ENCODE measurements at places on chromosomes 5 and 9.
A peak's percentile ranks its signal among the peaks of the same experiment; 100 is the strongest.

- DNase-seq: no peak
These were observed 10.0 kb downstream of the RXRA start for GRCh38 chr9:134336228-134336627.

DNA sequence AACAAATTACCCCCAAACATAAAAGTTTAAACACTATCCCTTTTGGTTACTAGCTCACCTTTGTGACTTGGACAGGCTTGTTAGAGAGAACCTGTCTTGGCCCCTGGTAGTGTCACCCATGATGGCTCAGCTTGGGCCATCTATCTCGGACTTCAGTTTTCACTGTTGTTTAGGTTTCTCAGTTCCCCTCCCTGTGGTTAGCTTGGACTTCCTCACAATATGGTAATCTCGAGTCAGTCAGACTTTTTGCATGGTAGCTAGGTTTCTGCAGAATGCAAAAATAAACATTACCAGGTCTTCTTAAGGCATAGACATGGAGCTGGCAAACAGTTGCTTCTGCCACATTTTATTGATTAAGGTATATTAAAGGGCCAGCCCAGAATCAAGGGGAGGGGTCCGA is 324.3 kb upstream of the RORB start:
- no peak for DNase-seq

- DNase-seq: no peak
These were observed 28.5 kb downstream of the DPYSL3 start for GRCh38 chr5:147481376-147481775.

DNA sequence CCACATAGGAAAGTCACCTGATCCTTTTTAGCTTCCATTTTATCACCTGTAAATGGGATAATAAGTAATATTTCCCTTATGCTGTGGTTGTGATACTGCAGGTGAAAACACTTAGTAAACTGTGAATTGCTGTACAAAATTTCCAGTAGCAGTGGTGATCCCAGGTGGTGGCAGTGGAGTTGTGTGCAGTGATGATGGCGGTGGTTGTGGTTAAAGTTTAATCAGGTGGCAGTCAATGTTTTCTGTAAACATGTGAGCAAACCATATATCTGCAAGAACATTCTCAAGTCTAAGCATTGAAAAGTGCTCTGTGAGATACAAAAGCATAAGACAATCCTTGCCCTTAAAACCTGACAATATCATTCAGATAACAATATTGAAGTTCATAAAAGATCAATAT is 480.2 kb downstream of the RASEF start:
- no peak for DNase-seq

GRCh38 chr9:105191508-105192121 is 52.8 kb upstream of the SLC44A1 start:
- DNase-seq: no peak

DNA sequence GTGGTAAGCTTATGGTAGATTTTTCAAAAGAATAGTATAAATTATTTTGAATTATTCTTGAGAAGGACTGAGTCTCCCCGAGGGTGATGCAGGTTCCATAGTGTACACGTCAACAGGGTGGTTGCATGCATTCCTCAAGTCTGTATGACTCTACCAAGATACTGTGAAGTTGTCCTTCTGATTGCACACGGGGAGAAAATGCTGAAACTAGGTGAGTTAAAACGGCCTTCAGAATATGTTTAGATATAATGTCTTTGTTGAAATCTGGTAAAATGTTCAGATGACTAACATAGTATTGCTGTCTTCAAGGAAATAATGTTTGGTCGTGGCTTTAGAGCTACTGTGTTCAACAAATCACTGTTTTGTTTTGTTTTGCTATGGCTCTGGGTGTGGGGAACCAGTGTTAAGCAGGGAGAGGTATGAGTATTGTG is 22.4 kb upstream of the TNFAIP8 start:
- DNase-seq: no peak

GRCh38 chr9:76454311-76454710 is 4.7 kb upstream of the GCNT1 start:
- DNase-seq: no peak

DNA sequence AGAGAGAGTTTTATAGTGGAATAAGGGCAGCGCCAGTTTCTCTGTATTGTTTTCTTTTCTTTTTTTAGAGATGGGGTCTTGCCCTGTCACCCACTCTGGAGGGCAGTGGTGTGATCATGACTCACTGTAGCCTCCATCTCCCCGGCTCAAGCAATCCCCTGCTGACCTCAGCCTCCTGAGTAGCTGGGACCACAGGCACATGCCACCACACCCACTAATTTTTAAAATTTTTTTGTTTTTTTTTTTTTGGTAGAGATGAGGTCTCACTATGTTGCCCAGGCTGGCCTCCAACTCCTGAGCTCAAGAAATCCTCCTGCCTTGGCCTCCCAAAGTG is 119.0 kb downstream of the PIK3R1 start:
- DNase-seq: no peak

- no peak for DNase-seq
These were observed 31.1 kb downstream of the ANKS6 start for GRCh38 chr9:98765256-98765655.

DNA sequence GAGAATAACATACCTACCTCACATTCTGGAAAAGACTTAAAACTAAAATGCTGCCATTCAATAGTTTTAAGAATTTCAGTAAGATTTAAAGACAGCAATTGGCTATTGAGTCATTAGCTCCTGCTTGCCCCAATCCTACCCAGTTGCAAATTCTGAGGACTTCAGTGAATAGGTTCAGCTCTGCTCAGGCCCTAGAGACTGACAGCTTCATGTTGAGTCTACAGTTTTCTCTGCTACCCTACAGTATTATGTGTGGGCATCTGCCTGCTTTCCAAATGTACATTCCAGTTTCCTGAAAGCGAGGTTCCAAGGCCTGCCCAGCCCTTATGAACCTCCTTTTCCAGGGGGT is 61.5 kb downstream of the ARSB start:
- no peak for DNase-seq

GRCh38 chr9:15433661-15434060 is 11.0 kb downstream of the SNAPC3 start:
- no peak for DNase-seq

DNA sequence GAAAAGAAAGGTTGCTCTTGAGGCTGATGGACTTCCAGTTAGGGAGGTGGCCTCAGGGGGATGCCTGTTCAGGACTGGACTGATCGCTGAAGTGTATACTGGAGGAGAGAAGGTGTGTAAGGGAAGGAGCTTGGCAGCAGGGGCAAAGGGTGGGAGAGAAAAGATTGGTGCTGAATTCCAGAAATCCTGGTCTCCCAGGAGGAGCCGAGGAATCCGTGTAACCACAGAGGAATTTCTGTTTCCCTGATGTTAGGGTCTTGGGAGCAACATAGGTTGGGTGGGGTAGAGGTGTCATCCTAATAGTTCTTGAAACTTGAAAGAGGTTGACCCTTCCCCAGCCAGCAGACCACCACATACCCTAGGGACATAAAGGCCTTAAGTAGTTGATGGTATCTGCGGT is 88.9 kb upstream of the PTPN3 start:
- no peak for DNase-seq

DNA sequence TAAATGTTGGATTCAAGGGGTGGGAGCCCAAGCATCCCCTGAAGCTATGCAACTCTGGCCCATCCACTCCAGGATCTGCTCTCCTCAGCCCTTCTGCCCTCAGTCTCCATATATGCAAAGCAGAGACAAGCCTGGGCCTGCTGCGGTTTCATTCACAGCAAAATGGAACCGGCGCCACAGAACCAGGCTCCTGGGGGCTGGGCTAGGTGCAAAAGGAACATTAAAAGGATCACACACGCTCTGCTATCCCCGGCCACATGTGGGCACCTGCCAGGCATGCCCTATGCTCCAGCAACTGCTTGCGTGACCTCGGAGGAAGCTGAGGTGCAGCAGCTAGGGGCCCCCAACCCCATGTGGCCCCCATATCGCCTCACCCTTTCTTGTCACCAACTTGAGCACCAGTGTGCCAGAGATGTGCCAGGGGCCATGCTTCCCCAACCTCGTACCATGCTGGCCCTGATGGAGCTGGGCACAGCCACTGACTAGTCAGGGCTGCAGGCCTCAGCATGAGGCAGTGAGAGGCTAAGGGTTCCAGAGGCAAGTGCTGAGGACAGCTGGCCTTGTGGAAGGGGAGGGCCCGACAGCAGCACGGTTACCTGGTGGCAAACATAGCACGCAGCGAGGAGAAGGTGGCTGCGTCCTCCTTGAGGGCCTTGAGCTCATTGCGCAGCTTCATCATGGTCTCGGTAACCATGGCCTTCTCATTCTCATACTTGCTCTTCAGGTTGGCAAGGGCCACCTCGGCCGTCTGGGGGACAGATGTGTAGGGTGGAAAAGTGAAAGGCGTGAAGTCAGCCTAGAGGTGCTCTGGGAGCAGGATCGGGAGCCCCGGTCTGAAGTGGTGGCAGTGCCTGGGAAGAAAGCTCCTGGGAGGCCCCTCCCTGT is 47.2 kb downstream of the BICD2 start:
- no peak for DNase-seq

DNA sequence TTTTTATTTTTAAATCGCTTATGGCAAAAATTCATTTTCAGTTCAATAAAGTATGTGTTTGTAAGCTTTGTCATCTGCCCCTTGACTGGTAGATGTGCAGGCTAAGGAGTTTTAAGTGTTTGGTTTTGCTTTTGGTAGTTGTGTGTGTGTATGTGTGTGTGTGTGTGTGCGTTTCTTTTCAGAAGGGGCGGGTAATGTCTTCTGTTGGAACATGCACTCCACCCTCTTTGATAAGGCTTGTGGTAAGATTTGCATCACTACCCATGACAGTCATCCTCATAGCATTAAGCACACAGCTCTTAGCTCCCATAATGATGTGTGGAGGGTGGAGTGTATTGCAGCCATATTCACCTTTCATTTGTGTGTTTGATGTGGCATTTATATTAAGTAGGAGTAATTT is 92.1 kb upstream of the FSD1L start:
- DNase-seq: no peak

DNA sequence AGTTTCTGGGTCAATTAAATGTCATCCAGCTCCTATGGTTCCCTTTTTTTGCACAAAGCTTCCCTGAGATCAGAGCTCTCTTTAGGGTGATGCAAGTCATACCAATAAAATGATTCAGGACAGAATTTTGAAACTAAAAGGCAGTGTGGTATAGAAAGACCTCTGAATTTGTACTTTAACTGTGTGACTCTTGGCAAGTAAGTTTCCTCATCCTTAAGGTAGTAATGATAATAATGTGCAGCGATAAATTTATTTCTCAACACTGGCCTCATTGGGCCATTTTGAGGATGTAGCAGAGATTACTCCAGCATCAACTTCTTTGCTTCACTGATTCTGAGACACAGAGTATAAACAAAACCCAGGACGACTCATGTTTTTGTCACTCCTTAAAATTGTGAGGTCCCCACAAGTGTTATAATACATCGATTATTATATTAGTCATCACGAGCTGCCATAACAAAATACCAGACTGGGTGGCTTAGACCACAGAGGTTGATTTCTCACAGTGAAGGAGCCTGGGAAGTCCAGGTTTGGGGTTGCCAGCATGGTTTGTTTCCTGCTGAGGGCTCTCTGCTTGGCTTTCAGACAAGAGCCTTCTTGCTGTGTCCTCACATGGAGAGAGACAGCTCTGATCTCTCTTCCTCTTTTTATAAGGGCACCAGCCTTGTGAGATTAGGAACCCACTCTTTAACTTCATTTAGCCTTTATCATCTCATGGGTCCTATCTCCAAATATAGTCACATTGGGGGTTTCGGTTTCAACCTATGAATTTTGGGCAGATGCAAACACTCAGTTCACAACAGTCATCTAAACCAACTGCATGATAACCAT is 293.0 kb downstream of the ZNF608 start:
- peak; percentile 6 for DNase-seq

DNA sequence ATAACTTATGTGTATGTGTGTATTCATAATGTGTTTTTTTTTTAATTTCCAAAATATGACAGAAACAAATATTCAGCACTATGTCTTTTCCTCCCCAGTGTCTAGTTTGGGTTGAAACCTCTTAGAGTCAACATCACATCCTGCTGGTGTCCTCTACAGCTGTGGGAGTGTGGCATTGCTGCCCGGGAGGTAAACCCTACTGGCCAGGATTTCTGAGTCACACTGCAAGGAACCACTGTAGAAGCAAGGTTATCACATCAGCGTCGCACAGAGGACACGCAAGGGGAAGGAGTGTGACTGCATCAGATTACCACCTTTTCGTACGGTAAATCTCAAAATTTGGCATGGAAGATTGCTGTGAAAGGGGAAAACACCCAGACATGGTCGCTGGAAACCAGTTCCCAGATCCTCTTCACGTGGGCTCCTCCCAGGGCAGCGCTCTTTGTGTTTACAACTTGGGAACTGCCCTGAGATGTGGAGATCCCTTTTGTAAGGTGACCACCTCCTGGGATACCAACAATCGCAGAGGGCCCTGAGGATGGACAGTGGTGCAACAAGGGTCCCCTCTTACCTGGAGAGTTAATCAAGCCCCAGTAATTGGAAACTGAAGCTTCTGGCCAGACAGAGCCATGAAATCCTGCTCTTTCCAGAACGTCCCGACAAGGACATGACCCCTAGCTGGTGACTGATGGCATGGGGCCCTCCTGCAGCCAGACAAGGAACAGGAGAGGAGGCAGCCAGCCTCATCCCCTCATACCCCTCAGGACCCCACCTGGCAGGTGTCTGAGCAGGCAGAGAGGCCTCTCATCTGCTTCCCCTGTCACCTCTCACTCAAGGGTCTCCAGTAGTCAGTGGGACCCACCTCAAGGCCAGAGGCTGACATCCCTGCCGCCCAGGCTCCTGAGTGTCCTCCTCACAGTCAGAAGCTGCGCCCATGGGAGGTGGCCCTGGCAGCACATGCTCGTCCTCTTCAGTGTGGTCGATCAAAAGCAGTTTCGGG is 194.7 kb downstream of the MED10 start:
- no peak for DNase-seq

DNA sequence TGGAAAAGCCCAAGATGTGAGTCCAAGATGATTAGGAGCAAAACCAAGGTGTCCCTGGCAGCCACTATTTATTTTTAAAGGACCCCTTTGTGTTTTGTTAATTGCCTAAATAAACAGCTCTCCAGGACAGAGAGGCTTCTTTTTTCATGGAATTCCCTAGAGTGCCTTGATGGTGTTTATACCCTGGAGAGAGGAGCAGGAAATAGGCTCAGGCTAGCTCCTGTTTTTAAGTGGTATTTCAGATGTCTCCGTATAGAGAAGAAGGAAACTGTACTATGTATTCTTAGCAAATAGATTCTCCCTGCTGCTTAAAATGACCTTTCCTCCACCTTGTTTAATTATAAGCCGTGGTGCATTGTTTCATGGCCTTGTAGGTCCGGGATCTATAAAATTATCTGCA is 292.4 kb downstream of the CD180 start:
- DNase-seq: no peak
